Activated naive CD8-positive, alpha-beta T cell treated with anti-CD3 and anti-CD28 coated beads, Interleukin-2, amount 50 U/mL, for 16 hours (primary cell): ENCODE measurements at places on chromosomes 3 and 15.
A peak's percentile ranks its signal among the peaks of the same experiment; 100 is the strongest.

DNA sequence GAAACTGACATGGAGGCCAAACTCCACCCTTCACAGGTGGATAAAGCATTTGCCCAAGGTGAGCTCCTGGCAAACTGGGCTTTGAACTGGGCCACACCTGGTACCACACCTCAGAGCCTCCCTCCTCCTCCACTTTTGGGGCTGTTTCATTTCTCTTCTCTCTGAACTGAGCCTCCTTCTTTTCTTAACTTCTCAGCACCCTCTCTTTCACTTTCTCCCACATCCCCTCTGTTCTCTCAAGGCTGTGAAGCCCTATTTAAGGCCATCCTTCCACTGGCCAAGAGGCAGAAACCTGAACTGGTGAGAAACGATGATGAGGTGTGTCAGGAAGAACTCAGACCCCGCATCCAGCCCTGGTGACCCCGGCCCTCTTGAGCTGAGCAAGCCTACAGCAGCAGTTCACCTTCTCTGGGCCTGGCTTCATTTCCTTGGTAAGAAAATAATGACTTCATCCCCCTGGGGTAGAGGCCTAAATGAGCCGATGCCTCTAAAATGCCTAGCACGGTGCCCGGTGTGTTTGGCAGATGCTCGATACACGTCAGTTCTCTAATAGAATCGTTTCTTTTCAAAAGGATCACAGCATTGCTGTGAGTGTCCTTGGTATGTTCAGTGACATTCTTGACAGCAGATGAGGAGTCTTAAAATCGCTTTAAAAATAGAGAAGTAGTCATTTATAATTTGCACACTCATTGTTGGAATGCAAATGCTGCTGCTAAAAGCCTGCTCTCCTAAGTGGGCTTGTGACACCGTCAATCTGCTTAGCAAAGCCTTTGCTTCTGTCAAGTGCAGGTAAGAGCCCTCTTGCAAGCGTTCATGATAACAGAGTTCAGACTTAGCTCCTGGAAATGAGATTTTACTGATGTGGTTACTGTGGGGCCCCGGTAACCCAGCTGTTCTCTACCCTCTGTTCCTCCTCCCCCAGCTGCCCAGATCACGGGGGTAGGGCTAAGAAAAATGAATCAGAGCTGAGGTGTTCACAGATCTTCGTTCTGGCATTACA, 97.7 kb upstream of the ATP2B2 start:
- DNase-seq = peak; percentile 21

GRCh38 chr15:83018436-83018835, 7.0 kb upstream of the C15orf40 start:
- DNase-seq = no peak

GRCh38 chr15:62296756-62297507, 131.8 kb upstream of the C2CD4B start:
- DNase-seq = no peak

DNA sequence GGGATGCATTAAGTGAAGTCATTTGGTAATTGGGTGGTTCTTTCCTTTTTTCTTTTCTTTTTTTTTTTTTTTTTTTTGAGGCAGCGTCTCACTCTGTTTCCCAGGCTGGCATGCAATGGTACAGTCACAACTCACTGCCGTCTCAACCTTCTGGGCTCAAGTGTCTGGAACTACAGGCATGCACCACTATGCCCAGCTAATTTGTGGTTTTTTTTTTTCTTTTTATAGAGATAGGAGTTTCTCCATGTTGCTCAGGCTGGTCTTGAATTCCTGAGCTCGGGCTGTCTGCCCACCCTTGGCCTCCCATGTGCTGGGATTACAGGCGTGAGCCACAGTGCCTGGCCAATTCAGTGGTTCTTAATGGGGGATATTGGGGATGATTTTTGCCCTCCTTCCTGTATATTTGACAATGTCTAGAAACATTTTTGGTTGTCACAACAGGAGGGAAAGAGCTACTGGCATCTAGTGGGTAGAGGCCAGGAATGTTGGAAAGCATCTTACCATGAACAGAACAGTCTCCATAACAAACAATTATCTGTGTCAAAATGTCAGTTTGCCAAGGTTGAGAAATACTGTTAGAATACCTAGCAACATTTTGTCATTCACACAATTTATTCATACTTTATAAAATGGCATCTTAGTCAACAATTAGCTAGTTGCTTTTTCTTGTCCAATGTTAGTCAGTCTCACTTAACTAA, 79.4 kb upstream of the CNTN3 start:
- no peak for DNase-seq
